ENCODE measurements at places on chromosomes 11 and 22.

DNA sequence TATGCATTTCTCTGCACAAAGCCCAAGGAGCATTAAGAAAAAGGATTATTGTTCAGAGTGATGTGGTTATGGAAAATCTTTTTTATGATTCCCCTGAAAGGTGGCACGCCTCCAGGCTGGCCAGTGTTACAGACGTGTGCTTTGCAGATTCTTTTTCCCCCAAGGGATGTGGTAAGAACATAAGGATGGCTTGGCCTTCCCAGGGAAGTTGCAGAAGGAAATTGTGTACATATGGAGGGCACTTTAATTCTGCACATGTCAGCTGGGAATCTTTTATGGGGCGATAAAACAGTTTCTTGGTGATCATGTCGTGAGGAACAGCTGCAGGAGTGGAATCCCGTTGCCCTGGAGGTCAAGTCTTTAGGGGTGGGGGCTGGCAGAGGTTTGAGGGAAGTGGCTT lies 9.7 kb downstream of the SMARCB1 start:
- H3K36me3 ChIP-seq, result no peaks in the 10 kb centered on the region
- H3K27me3 ChIP-seq, result no peaks in the 10 kb centered on the region
- H3K4me3 ChIP-seq, result no peak overlapping the region

DNA sequence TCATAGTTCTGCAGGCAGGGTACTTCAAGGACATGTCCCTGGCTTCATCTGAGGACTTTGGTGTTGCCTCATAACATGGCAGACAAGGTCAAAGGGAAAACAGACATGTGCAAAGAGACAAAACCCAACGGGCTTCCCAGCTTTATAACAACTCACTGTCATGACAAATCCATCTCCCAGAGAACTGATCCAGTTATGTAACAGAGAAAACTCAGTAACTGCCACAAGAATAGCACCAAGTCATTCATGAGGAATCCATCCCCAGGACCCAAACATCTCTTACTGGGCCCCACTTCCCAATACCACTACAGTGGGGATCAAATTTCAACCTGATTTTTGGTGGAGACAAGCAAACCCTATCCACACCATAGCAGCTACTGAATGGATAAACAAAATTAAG lies 13.0 kb downstream of the OR52N4 start:
- ATAC-seq, result no peak
- no peaks in the 10 kb centered on the region for H3K27me3 ChIP-seq
- no peaks in the 10 kb centered on the region for H3K4me1 ChIP-seq
- no peaks in the 10 kb centered on the region for H3K36me3 ChIP-seq
- H3K4me3 ChIP-seq, result no peak overlapping the region
- H3K27ac ChIP-seq, result no peak overlapping the region

DNA sequence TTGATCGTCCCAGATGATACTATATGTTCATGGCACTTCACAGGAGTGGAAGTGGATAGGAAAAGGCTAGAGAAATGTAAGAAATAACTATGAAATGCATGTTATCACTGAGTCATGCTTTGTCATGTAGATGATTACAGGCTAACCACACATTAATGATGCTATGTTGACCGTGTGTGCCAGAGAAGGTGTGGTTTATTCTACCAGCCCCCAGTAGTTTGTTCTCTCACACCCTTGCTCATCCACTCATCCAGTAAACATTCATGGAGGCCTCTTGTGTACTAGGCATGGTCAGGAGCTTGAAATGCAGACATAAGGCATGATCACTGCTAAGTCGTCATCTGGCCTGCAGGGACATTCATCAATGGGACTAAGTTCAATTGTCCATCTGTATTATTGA lies 153.0 kb upstream of the PITPNB start:
- no peak overlapping the region for H3K27ac ChIP-seq
- no peaks in the 10 kb centered on the region for H3K36me3 ChIP-seq
- no peak for ATAC-seq
- no peaks in the 10 kb centered on the region for H3K27me3 ChIP-seq
- H3K4me3 ChIP-seq, result no peak overlapping the region

DNA sequence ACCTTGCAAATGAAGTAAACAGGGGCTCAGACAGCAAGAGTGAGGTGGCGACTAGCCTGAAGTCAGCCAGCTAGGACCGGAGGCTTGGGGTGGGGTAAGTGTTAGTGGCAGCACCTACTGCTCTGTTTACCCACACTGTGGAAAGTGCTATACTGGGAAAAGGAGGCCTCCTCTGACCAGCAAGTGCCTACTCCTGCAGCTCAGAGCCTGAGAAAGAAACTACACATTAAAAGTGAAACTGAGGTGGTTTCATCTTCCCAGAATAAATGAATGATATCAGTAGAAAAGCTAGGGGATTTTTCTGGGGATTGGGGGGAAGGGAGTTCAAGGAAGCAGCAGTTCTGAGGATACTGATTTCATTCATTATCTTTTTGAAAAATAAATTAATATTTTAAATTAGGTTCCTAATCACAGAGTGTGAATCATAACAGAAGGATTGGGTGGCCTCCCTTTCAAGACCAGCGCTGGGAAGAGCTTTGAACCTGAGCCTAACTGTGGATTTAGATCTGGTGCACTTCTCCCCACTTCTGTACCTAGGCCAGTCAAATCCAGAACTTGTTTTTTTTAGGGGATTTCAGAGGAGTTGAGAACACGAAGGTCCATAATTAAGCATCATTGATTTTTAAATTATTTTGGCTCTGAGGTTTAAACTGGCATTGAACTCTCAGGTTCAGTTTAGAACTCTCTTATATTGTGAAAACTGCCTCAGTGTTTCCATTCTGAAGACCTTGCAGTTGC lies 48.1 kb upstream of the GRAMD1B start:
- H3K36me3 ChIP-seq, result no peaks in the 10 kb centered on the region
- no peak overlapping the region for H3K4me3 ChIP-seq
- H3K27ac ChIP-seq, result no peak overlapping the region
- no peaks in the 10 kb centered on the region for H3K27me3 ChIP-seq

DNA sequence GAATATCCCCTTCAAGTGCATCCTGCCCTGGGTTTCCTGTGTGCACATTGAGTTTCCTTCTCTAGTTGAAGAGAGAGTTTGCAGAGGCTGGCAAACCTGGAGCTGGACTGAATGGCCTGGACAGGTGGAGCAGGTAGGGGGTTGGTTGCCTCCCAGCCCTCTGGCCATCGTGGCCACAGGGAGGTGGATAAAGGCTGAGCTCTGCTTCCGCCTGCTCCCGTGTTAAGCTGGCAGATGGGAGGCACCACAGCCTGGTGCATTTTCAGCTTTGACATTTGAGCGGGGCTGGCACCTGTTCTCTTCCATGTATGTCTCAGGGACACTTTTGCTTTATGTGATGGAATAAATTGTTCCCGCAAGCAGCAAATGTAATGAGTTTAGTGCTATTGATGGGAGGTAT lies 11.1 kb downstream of the MICAL2 start:
- H3K27ac ChIP-seq, result no peak overlapping the region
- H3K36me3 ChIP-seq, result no peaks in the 10 kb centered on the region
- H3K4me3 ChIP-seq, result no peak overlapping the region
- ATAC-seq, result no peak
- no peaks in the 10 kb centered on the region for H3K27me3 ChIP-seq

DNA sequence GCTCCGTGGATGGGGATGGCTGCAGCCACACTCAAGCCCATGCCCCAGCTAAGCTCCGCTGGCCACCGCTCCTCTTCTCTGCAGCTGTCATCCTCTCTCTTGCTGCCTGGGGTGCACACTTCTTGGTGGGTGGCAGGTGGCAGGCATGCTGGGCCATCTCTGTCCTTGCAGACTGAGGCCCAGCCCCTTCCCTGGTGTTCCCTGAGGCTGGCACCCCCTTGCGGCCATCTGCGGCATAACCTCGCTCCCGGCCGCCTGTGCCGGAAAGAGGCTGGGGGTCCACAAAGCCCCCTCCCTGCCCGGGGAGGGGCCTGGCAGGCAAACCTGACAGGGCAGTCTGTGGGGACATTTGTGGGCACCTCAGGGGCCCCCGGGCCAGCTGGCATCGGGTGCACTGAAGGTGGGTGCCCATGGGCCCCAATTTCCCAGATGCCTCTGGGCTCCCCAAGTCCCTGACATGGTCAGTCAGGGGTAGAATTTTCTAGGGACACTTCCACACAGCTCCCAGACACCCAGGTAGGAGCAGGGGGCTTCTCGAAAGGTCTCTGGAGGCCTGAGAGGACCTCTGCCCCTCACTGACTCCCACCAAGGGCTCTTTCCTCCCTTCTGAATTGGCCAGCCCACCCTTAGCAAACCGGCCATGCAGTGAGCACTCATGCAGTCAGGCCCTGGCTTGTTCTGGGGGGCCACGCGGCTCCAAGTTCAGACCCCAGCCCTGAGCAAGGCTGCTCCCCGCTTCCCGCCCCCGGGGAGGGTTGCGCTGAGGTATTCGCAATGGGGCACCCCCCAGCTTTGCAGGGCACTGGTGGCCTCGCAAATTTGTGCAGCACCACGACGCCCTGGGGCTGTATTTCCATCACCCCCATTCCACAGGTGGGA lies 23.5 kb upstream of the TH start:
- no peak overlapping the region for H3K27ac ChIP-seq
- H3K36me3 ChIP-seq, result no peaks in the 10 kb centered on the region
- no peak for ATAC-seq
- H3K4me1 ChIP-seq, result no peaks in the 10 kb centered on the region
- H3K27me3 ChIP-seq, result peaks cover 57% of the 10 kb centered on the region
- H3K4me3 ChIP-seq, result no peak overlapping the region

GRCh38 chr11:45704635-45705034 lies 39.2 kb upstream of the CHST1 start:
- no peak overlapping the region for H3K4me3 ChIP-seq
- no peaks in the 10 kb centered on the region for H3K36me3 ChIP-seq
- H3K27ac ChIP-seq, result no peak overlapping the region
- no peak for ATAC-seq

DNA sequence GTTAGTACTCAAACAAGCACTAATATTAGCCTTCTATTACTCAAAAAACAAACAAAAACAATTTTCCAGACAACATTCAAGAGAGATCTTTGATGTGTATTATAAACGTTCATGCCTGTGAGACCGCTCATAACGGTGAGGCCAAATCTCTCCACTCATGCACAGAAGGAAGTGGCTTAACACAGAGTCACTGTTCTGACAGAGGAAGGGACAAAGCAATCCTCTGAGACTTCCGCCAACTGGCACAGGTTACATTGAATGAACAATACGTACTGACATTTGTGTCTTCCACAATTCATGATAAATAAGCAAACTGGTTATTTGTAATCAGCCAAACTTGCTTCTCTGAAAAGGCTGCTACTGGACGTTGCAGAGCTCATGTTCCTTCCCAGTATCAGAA lies 30.5 kb downstream of the CHKA start:
- no peaks in the 10 kb centered on the region for H3K27me3 ChIP-seq
- peaks cover 6% of the 10 kb centered on the region for H3K36me3 ChIP-seq
- H3K27ac ChIP-seq, result no peak overlapping the region
- no peaks in the 10 kb centered on the region for H3K4me1 ChIP-seq
- no peak overlapping the region for H3K4me3 ChIP-seq
- no peak for ATAC-seq

- no peak for ATAC-seq
- H3K36me3 ChIP-seq, result no peaks in the 10 kb centered on the region
- H3K27me3 ChIP-seq, result no peaks in the 10 kb centered on the region
Observed at GRCh38 chr11:70887542-70887827, 364.9 kb downstream of the SHANK2 start.

GRCh38 chr11:110812086-110812733 lies 100.0 kb upstream of the ARHGAP20 start:
- no peak overlapping the region for H3K4me3 ChIP-seq
- no peaks in the 10 kb centered on the region for H3K27me3 ChIP-seq
- H3K27ac ChIP-seq, result no peak overlapping the region
- no peaks in the 10 kb centered on the region for H3K36me3 ChIP-seq

DNA sequence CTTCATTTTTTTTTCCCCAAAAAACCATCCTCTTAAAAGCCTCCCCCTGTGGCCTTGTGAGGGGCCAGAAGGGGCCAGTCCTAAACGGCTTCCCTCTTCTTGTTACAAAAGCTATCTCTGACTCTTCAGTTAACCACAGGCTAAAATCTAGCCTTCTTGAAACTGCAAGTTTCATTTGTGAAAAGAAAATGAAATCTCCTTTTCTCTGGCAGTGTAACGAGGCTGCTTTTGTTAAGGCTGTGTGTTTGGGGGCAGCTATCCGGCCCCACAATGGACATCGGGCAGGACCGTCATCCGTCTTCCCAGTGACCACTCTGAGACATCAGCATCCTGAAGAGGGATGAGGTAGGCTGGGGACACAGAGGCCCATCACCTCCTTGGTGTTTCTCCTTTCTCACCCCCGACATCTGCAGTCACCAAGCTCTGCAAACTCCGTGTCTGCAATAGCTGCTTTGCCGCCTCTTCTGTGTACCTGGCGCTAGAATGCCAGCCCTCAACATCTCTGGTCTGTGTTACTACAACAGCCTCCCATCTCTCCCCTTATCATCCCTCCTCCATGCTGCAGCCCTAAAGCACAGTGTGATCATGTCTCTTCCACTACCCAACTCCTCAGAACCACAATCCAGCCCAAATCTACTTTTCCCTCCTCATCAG lies 94.0 kb downstream of the RCN1 start:
- H3K4me1 ChIP-seq, result no peaks in the 10 kb centered on the region
- H3K36me3 ChIP-seq, result no peaks in the 10 kb centered on the region
- no peak overlapping the region for H3K4me3 ChIP-seq
- H3K27me3 ChIP-seq, result peaks cover 14% of the 10 kb centered on the region
- H3K27ac ChIP-seq, result no peak overlapping the region
- ATAC-seq, result no peak

- H3K36me3 ChIP-seq, result no peaks in the 10 kb centered on the region
- H3K27me3 ChIP-seq, result peaks cover 22% of the 10 kb centered on the region
- H3K4me1 ChIP-seq, result no peaks in the 10 kb centered on the region
- H3K27ac ChIP-seq, result no peak overlapping the region
- ATAC-seq, result no peak
- no peak overlapping the region for H3K4me3 ChIP-seq
Observed at GRCh38 chr11:48095779-48096470, 115.6 kb downstream of the PTPRJ start.

GRCh38 chr11:65254724-65255123 lies 7.0 kb upstream of the POLA2 start:
- H3K36me3 ChIP-seq, result no peaks in the 10 kb centered on the region
- no peak overlapping the region for H3K27ac ChIP-seq
- no peaks in the 10 kb centered on the region for H3K27me3 ChIP-seq
- H3K4me3 ChIP-seq, result no peak overlapping the region

DNA sequence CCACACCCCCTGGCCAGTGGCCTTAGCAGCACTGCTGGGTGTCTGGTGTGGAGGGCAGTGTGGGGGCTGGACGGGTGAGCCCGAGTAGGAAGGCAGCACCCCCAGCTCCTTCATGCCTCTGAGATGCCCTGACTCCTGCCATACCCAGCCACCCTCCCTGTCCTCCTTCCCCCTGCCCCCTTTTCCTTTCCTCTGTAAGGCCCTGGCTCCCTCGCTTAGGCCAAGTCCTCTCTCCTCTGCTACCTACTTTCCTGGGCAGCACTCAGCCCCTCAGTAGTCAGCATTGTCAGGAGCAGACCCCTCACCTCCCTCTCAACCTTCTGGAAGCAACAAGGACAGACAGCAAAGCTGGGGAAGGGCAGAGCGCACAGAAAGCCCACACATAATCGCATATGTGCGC lies 48.0 kb downstream of the BUD13 start:
- ATAC-seq, result no peak
- H3K27ac ChIP-seq, result no peak overlapping the region
- no peaks in the 10 kb centered on the region for H3K4me1 ChIP-seq
- H3K36me3 ChIP-seq, result no peaks in the 10 kb centered on the region
- H3K4me3 ChIP-seq, result no peak overlapping the region

- H3K27ac ChIP-seq, result no peak overlapping the region
- H3K4me3 ChIP-seq, result no peak overlapping the region
- H3K27me3 ChIP-seq, result no peaks in the 10 kb centered on the region
- ATAC-seq, result no peak
- peaks cover 53% of the 10 kb centered on the region for H3K4me1 ChIP-seq
Observed at GRCh38 chr11:126336671-126337101, 18.8 kb upstream of the ST3GAL4 start.
